Stimulated activated CD8-positive, alpha-beta memory T cell treated with anti-CD3 and anti-CD28 coated beads, Interleukin-2, amount 100 ng/mL, for 48 hours (primary cell): ENCODE measurements at places on chromosomes 6 and 20.

GRCh38 chr6:344816-345340, 46.7 kb upstream of the IRF4 start:
- no peak for DNase-seq

DNA sequence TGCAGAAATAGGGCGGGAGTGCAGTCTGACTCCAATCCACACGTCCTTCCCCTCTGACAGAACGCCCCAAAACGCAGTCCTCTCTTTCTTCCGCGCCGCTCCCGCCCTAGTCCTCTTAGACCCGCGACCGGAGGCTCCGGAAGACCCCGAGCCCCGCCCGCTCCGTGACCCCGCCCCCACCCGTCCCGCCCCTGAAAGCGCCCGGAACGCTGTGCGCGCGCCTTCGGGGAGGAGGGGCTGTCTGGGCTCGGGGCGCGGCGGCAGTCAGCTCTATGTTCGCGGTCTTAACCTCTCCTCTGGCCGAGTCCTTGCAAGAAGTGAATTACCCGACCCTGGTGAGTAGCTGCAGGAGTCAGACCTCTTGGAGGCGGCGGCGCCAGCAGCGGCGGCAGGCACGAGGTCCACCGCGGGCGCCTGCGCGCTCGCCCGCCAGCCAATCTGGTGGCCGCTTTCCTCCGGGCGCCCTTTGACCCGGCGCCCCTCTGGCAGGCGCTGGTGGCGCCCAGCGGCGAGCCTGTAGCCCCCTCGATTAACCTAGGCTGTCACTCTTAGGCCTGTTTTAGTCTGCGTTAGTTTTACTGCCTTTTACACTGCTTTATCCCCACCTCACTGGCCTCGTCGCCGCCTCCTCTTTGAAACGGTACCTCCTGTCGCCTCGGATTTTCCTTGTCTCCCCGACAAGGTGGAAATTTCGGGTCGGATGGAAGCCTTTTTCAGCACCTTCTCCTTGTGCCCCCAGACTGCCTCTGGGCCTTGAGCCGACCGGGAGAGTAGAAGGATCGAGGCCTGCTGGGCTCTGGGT, at the start of gene MANEA:
MANEA (plus strand) TSS at position 232 of the 802 bp plus-strand sequence. CDS start 8,905 bp downstream, outside the sequence.
- DNase-seq = peak; percentile 64

- DNase-seq = no peak
Measured at GRCh38 chr6:8069631-8070284, 5.6 kb upstream of the BLOC1S5 start.

GRCh38 chr6:44969446-44970185, 358.5 kb upstream of the RUNX2 start:
- DNase-seq = no peak

DNA sequence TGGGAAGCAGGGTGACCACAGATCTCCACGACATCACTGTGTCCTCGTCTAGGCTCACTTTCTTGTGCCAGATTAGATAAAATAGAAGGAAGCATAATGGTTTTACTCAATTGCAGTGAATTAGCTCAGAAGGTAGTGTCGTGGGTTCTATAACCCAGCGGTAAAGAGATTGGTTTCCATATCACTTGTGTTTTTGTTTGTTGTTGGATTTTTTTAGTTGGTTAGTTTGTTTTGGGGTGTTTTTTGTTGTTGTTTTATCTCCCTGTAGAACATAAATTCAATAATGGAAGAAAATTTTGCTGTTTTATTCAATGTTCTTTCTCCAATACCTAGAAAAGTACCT, 85.9 kb upstream of the PRSS16 start:
- no peak for DNase-seq

DNA sequence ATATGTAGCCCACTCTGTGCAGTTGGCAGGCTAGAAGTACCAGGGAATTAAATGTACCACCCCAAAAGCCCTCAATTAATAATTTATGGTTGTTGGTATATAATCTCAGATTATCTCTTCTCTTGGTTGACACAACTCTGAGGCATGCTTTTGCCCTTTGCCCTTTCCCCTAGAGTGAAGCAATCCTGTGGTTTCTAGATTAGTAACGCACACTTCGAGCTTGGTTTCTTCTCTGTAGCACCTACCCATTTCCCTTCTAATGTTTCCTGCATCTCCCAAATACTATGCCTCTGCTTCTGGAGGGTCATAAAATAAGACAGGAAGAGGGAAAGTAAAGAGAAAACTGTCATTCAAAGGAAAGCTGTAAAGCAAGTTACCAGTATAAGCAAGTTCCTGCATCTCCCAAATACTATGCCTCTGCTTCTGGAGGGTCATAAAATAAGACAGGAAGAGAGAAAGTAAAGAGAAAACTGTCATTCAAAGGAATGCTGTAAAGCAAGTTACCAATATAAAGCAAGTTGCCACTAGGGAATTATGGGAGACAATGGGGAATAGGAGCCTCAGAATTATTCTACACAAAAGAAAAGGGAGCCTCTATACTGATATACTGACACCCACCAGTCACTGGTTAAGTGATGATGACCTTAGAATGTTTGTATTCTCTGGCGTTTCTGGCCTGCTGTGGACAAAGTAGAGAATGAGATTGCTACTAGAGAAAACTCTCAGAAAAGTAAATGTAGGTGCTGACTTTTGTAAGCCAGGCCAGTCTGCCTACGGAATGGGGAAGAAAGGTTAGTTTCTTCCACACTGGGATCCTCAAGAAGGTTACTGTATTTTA, 862.6 kb upstream of the MAN1A1 start:
- DNase-seq = no peak

GRCh38 chr6:6331393-6331792, 10.9 kb upstream of the F13A1 start:
- DNase-seq = no peak

- no peak for DNase-seq
Measured at GRCh38 chr6:36049582-36049981, 22.0 kb downstream of the MAPK14 start.

DNA sequence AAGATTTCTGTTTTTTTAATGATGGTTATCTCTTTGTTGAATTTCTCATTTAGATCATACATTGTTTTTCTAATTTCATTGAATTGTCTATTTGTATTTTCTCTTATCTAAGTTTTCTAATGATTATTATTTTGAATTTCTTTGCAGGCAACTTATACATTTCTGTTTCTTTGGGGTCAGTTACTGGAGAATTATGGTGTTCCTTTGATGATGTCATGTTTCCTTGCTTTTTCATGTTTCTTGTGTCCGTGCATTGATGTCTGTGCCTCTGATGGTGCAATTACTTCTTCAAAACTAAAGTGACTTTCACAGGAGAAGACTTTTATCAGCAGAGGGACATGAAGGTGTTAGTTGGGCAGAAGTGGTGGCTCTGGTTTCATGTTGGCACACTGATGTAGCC, 270.7 kb upstream of the MOCS1 start:
- DNase-seq = no peak

GRCh38 chr20:62762801-62763368, 33.4 kb upstream of the MRGBP start:
- no peak for DNase-seq

DNA sequence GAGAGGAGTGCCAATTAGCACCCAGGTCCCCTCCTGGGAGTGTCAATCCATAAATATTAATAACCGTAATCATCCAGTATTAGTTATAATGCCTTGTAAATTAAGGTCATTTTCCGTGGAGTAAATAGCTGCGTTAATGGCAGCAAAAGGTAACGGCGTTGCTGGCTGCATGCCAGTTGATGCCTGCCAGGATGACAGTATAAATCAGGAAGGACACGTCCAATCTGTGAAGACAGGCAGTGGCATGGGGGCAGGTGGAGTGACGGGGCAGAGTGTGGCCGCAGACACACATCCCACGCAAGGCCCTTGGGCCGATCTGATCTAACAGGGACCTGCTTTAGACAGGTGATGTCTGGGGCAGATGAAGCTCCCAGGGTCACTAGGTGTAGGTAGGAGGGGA, 49.1 kb downstream of the KCNB1 start:
- DNase-seq = no peak

DNA sequence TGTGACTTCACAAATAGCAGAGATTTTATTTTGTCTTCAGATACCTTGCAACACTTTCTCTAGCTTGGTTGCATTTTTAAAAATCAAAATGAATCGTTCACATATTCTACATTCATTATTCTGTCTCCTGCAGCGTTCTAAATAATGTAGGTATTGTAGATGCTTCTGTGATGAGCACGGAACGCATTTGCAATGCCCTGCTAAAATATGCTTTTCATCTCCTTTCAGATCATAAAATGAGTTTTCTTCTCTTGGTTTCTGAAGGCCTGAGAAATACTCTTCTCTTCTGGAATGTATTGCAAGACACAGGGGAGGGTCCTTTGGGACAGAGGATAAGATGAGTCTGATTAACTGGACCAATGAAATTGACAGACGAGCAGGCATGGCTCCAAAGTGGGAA, 390.7 kb downstream of the PREX1 start:
- no peak for DNase-seq

DNA sequence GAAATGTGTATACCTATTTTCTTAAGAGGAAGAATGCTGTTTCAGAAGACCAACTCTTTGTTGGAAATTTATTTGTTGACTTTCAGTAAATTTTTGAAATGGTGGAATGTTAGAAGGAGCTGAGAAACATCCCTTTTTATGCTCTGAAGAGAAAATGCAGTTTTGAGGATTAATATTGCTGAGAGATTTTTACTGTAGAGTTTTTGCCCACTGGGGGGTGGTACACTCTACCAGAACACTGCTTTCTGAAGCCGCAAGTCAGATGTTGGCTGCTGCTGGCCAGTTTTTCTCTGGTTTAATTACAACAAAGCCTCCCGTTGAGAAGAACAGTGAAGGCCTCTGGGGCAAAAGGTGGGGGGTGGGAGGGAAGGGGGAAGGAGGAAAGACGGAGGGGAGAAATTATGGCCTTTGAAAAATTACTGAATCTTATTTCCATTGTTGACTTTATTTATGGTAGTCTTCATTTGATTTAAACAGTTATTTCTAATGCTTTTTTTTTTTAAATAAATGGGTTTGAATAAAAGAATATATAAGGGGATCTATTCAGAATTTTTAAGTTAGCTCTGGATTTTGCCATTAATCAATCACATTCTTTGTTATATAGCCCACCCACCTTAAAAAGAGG, 3.0 kb downstream of the FLRT3 start:
- no peak for DNase-seq

- peak; percentile 80 for DNase-seq
Measured at GRCh38 chr20:51404297-51405060, 138.0 kb downstream of the NFATC2 start.

DNA sequence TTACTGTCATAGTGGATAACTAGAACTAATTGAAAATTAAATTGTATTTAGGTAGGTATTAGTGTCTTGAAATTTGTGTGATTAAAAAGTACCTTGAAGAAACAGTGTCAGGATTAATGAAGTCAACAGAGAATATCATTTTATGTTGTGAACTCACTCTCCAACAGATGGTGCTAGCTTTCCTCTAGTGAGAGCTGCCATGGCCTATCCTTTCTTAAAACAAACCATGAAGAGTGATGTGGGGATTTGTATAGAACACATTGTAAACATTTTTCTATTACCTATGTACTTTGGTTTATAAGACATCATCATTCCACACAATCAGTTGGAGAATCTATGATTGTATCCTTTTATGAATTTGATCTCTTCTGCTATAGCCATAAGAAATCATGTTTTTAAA, 4.8 kb upstream of the SRSF12 start:
- no peak for DNase-seq

GRCh38 chr20:47531458-47531857, 29.8 kb downstream of the NCOA3 start:
- no peak for DNase-seq

GRCh38 chr6:6926856-6927255, 180.9 kb upstream of the RREB1 start:
- DNase-seq = no peak

- DNase-seq = no peak
Measured at GRCh38 chr6:57242505-57242904, 20.4 kb upstream of the RAB23 start.

DNA sequence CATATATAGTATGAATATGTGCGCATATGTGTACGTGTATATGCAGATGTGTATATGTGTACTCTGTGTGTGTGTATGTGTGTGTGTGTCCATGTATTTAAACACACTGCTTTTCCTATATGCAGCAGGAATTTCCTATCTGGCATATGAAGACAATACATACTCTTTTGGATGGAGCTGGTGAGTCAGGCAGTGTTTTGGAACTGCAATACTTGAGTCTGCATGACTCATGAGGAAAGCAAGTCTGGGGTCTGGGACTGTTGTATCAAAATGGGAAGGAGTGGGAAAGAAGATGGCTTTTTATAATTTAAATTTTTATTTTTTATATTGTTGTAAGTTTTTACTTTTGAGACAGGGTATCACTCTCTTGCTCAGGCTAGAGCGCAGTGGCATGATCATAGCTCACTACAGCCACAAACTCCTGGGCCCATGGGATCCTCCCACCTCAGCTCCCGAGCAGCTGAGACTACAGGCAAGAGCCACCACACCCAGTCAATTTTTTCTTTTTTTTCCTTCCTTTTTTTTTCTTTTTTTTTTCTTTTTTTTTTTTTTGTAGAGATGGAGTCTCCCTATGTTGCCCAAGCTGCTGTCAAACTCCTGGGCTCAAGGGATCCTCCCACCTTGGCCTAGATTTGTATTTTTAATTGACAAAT, 72.2 kb downstream of the ATXN1 start:
- no peak for DNase-seq

- DNase-seq = peak; percentile 20
Measured at GRCh38 chr20:19583532-19584175, 174.4 kb upstream of the RIN2 start.

GRCh38 chr6:44636561-44637248, 249.2 kb downstream of the CDC5L start:
- DNase-seq = no peak

- DNase-seq = no peak
Measured at GRCh38 chr6:144314003-144314485, 28.9 kb downstream of the UTRN start.

- DNase-seq = no peak
Measured at GRCh38 chr6:67896476-67896875, 738.6 kb upstream of the ADGRB3 start.

DNA sequence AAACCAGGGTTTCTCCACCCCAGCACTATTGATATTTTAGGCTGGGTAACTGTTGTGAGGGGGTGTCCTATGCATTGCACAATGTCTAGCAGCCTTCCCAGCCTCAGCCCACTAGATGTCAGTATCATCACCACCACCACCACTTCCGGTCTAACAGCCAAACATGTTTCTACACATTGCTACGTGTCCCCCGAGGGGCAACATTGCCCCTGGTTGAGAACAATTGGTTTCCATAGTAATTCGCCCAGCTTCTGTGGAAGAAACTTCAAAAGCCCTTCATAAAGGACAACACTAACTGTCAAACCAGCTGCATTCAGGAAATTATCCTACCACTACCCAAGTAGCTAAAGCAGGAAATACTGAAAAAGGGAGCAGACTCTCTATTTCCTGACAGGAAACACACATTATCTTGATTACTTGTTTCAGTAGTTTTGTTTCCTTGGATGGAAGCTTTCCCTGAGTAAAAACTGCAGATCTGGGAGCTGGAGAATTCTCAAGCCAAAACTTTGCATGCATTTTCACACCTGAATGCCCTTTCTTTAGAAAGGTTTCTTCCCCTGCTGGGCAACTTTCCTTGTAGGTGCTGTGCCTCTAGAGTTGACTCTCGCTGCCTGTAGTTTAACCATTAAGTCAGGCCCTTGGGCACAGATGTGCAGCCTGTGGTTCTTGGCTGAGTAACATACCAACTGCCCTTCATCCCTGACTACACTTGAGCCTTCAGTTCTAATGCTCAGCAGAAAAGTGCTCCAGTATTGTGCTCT, 23.6 kb downstream of the PKHD1 start:
- peak; percentile 34 for DNase-seq
